ENCODE measurements at places on chromosomes 13 and 19. TPM values are rescaled to one million over a fixed set of nuclear protein-coding genes. Genes with fewer than 3 reads are reported as not detected.

Gene FGF22
- total RNA-seq: 0.35 TPM

Gene FLT3LG
- total RNA-seq: 238 TPM

Gene FFAR2
- total RNA-seq: not detected

GRCh38 chr13:108176685-108177274, 38.6 kb downstream of the LIG4 start:
- H3K36me3 ChIP-seq: no peaks in the 10 kb centered on the region
- H3K27ac ChIP-seq: no peak overlapping the region
- no peaks in the 10 kb centered on the region for H3K4me1 ChIP-seq
- no peak overlapping the region for H3K4me3 ChIP-seq
- H3K27me3 ChIP-seq: no peaks in the 10 kb centered on the region

- H3K36me3 ChIP-seq: peaks cover 37% of the 10 kb centered on the region
- H3K4me3 ChIP-seq: no peak overlapping the region
- H3K4me1 ChIP-seq: peaks cover 11% of the 10 kb centered on the region
These were observed 5.7 kb downstream of the ZNF574 start for GRCh38 chr19:42081584-42082203.
